ENCODE measurements at places on chromosomes 16 and 17. TPM values are rescaled to one million over a fixed set of nuclear protein-coding genes. Genes with fewer than 3 reads are reported as not detected.

- no peak for DNase-seq
- no peak overlapping the region for H3K27ac ChIP-seq
- peaks cover 39% of the 10 kb centered on the region for H3K27me3 ChIP-seq
- no peaks in the 10 kb centered on the region for H3K4me1 ChIP-seq
Observed at GRCh38 chr17:36674278-36674650, 72.9 kb downstream of the MRM1 start.

PRKCA gene
- 51.5 TPM for total RNA-seq

ATP6V0D1 gene
- 85.5 TPM for total RNA-seq

MSLN gene
- not detected for total RNA-seq

EFCAB5 gene
- total RNA-seq = 0.37 TPM

Data from chondrocyte (in vitro differentiated cells).